Activated naive CD8-positive, alpha-beta T cell treated with anti-CD3 and anti-CD28 coated beads, Interleukin-2, amount 50 U/mL, for 24 hours (primary cell): ENCODE measurements at places on chromosomes 12 and 14.

- DNase-seq: no peak
Observed at GRCh38 chr12:90816353-90817089, 138.5 kb downstream of the CCER1 start.

GRCh38 chr14:78254911-78255461 lies 84.8 kb downstream of the NRXN3 start:
- peak; percentile 36 for DNase-seq

GRCh38 chr12:70045036-70045435 lies 198.2 kb upstream of the CNOT2 start:
- no peak for DNase-seq

GRCh38 chr14:72679141-72679535 lies 214.8 kb downstream of the DPF3 start:
- DNase-seq: no peak

DNA sequence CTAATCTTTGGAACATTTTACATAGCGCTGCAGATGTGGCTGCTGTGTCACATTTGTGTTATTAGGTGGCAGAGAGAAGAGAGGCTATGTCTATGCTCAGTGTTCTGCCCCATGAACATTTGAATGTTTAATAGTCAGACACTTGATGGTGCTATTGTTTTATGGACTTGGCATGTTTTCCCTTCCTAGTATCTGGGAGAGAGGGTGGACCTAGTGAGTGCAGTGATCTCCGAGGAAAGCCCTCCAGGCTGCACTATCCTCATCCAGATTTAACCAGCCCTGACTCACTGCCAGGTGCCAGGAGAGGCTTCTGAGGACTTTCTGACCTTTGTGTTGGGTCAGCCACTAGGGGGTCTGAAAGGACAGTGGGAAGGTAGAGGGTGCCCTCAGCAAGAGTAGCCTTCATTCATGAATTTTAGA lies 24.3 kb downstream of the ZFC3H1 start:
- DNase-seq: no peak

DNA sequence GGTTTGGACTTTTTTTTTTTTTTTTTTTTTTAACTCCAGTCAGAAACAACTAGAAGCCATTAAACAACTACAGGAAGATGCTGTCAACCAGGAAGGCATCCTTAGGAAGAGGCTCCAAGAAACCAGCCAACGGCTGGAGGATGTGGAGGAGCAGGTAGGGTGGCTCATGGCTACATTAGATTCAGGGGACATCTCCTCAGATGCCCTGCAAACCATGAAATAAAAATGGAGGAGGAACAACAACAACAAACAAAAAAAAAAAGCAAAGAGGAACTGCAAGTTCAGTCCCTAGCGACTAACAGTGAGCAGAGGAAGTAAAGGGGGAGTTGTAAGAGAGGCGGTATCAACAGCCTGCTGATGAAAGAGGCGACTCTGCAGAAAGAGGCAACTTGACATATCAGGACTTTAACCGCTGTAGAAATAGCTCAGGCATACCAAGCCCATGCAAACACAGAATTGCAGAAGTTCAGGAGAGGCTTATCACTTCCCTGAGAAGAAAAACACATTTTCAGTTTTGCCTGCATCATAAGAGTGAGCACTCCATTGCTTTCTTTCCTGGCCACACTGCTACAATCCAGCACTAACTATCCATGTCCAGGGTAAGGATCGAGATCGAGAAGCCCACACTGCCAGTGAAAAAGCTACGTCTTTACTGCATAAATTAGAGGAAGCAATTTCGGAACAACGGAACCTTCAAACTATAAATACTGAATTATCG lies 103.5 kb upstream of the BCAT1 start:
- peak; percentile 44 for DNase-seq

DNA sequence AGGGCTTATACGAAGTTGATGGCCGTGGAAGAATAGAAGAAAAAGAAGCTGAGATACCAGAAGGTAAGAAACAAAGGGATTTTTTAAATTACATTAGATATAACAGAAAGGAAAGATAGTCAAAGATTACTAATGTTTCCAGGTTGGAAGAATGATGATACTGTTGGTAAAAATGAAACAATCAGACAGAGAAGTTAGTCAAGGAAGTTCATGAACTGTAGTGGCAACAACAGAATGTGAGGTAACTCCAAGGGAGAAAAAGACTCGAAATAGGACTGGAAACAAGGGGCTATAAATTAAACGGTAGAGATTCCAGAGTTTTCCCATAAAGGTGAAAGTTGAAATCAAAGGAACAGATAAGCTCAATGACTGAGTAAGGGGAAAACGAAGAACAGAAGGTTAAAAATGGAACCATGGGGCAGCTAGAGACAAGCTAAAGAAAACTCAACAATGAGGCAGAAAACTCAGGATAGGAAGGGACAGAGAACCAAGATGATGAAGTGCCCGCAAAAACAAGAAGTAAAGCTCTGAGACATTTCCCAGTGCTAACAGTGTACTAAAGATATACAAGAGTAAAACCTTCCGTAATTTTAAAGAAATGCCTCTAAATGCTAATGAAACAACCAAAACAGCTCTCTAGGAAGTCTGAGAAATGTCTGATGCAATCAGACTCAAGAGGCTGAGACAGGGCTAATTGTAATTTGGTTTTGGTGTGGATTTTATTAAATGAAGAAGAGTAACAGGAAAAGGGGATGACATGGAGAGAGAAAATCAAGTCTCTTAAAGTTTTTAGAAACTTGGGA lies 70.0 kb downstream of the PPP2R5E start:
- DNase-seq: no peak

GRCh38 chr12:120007272-120007671 lies 18.2 kb downstream of the BICDL1 start:
- DNase-seq: peak; percentile 64

DNA sequence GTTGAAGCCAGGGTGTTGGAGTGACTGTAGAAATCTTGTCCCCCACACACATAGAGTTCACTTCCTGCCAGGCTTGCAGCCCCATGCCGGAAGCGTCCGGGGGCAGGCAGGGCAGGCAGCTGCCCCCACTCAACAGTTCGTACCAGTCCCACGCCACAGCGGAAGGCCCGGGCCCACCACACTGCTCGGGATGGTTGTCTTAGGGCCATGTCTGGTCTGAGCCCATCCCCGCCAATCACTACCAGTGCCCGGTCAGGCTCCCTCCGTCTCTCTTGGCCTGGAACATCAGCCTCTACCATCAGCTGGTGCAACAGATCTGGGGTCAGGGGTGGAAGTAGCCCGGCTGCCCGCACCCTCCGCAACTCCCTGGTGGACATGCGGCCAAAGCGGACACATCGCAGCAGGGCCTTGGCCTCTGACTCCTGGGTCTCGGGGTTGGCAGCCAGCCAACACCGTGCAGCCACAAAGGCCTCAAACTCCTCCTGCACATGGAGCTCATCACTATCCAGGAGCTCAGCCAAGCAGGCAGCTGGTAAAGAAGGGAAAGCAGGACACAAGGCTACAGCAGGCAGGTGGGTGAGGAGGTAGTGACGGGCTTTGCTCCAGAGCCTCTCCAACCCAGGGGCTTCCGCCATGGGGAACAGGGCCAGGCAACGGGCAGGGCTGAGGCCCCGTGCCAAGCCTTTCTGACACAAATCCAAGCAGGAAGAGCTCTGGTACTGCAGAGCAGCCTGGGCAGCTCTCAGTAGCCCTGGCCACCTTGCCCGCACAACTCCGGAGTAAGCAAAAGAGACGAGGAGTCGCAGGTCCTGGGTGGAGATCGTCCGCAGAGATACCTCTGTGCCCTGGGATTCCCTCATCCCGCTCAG lies 5.9 kb downstream of the KLHL33 start:
- no peak for DNase-seq

- no peak for DNase-seq
Observed at GRCh38 chr14:65483647-65484046, 71.1 kb downstream of the FUT8 start.
